ENCODE measurements at places on chromosomes 11 and 22.

DNA sequence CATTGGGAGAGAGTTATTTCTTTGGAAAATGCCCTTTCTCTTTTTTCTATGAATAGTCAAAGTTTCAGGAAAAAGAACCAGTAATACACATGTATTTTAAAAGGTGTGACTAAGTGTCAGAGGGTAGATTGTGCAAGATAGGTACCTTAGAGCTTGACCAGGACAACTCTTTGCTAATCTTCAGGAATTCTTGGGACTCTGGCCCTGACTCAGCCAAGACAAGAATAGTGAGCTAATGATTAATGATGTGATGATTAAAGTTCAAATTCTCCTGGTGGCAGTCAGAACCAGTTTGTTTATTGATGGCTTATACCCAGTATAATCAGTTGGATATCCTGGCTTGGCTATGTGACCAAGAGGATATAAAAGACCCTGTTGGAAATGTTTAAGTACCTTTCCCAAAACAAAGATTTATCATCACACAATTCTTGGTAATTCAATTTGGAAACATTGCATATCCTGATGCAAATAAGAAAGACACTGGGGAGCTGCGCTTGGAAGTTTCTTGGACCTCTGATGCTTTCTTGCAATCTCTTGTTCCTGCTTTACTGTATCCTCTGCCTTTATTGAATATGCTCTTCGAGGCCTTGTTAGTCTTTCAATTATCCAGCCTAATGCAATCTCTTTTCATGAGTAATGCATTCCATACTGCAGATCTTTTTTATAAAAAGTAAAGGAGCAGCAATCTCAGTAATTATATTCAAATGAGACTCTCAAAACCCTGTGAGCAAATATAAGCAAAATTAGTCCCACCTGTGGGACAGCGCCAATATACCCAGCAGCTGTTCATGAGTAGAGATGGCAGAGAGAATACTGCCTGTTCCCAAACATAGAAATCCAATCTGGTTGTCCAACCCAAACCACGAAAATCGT lies 48.0 kb upstream of the CEP126 start:
- DNase-seq: no peak

- DNase-seq: no peak
Measured at GRCh38 chr11:103890654-103891053, 145.8 kb upstream of the DDI1 start.

DNA sequence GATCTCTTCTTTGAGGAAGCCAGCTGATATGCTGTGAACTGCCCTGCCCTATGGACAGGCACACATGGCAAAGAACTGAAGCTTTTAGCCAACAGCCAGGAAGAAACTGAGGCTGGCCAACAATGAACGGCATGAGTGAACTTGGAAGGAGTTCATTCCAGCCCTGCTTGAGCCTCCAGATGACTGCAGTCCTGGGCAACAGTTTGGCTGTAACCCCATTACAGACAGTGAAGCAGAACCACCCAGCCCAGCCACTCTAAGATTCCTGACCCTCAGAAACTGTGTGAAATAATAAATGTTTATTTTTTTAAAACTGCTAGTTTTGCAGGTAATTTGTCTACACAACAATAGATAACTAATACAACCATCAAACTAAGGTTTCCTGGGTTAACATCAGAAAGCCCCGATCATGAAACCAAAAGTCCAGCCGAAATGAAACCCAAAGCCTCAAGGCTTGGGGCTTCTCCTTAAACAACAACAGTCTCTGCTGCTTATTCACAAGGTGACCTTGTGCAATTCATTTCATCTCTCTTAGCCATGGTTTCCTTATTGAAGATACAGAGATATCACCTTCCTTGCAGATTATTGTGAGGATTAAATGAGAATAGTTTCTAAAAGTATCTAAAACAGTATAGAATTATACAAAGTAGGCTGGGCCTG lies 31.4 kb downstream of the PAK1 start:
- no peak for DNase-seq

DNA sequence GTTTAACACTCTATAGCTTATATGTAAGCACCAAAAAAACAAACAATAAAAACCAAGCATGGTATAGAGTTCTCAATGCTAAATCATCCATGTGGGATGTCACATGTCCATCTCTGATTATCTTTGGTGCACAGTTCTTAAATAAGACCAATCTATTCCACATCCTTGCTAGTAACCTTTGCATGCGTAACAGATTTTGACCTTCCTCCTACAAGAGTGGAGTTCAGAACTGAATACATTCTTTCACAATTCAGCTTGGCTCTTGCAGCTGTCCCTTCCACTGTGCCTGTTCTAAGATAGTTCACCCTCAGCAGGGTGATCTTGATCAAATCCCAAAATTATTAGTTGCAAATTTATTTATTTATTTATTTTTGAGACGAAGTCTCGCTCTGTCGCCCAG lies 21.1 kb downstream of the PRR14L start:
- DNase-seq: no peak

DNA sequence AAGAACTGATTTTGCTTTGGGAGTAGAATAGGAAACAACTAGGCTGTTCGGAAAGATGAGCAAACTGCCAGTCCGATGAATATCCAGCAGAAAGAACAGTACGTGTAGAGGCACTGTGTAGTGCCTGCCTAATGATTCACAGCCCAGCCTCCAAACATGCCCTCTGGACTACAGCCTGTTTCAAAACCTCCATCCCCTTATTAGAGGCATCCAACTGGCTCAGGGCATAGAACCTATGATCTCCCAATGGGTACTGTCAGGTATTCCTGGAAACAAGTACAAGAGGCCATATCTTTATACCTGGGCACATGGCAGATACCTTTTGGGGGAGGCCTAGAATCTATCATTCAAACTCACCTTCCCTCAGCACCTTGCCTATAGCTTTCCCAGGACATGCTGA lies 4.9 kb downstream of the RRP8 start:
- DNase-seq: no peak

DNA sequence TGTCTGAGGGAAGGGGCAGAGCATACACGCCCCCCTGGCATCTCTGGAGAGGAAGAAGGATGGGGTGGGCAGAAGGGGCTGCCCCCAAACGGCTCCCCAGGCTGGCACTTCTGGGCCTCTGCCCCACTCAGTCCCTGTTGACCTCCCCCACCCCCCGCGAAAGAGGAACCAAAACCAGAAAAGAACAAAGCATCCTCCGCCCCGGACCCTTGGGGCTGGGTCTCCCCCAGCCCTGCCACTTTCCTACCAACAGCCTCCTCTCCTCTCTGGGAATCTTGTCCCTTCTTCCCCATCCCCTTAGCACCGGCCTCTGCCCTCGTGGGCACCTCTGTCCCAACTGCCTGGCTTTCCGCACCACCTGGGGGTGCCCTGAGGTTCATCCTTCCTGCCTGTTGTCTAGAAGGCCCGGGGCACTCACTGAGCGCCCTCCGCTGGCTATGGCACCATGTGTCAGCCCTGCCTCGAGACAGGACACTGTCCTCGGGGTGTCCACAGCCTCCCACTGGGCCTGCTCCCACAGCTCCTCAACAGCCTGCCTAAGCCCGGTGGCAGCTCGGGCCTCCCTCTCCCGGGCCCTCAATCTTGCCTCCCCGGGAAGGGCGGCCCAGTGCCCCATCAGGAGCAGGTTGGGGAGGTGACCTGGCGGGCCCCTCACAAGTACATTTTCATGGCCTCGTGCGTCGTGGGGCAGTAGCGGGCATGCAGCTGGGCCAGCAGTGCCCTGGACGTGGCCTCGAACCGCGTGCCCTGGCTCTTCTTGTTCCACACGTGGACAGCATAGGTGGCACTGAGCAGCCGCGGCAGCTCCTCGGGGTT lies 28.2 kb downstream of the A4GALT start:
- no peak for DNase-seq

DNA sequence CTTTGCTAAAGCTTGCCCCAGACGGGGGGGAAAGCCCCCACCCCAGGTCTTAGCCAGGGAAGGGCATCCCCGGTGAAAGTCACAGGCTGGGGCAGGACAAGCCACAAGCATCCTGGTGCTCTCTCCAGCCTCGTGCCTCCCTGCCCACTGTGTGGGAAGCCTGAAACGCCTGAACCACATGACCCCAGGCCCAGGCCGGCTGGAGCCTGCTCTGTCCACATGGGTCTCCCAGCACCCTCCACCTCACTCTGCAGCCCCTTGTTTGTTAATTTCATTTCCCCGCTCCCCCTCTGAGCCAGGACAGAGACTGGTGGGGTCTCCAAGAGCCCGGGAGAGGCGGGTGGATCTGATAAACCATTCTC lies 58.3 kb upstream of the TCF20 start:
- no peak for DNase-seq

DNA sequence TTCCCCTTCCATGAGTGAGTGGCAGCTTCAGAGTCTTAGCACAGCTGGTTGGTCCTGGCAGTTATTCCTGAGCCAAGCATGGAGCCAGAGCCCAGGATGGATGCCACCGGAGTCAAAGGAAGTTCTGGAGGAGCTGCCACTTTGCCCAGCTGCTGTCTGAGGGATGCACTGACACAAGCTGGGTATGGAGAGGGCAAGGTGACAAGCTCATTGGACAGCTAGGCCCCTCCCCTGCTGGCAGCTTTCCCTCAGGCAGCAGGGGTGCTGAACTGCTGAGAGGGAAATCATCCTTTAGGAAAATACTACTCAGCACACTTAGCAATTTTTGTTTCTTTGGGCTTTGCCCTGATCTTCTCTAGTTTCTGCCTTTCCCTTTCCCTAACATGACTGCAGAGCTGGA lies 99.3 kb upstream of the SESN3 start:
- no peak for DNase-seq

DNA sequence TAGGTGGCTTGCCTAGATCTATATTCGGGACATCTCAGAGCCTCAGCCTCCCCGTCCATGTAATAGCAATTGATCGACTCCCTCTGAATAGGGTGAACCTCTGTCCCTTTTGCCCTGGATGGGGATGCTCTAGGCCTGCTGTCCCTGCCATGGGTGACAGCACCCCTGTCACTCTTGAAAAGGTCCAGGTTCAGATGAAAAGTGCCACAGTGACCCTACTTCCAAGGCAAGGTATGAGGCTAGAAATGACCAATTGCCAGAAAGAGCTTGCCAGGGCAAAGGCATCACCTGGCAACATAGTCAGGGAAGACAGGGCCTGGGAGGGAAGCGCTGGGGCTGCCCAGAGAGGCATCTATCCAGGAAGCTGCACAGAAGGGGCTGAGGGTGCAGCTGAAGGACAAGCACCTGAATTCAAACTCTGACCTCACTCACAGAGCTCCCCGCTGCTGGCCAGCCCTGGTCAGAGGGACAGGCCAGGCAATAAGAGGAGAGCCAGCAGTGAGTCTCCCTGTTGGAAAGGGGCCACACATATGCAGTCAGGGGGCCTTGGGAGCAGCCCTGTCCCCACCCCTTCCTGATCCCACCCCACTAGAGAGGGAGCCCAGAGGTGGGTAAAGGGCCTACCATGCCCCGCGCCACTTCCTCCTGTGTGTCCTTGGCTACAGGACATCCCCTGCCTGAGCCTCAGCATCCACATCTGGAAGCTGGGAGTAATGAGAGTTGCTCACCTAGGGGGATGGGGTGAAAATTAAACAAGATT lies 9.0 kb upstream of the APOBEC3A start:
- no peak for DNase-seq

GRCh38 chr11:33016654-33017053 lies 976 bp downstream of the DEPDC7 start:
- no peak for DNase-seq

DNA sequence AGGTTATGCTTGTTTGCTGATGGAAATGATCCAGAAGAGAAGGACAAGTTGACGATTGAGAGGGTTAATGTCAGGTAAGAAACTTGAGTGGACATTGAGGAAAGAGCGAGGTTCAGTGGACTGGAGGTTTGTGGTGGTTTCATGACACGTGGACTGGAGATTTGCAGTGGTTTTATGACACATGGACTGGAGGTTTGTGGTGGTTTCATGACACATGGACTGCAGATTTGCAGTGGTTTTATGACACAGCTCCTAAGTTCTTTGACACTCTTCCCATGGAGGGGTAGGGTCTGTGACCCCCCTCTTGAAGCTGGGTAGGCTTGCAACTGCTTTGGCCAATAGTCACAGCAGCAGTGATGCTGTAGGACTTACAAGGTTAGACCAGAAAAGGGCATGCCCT lies 5.4 kb upstream of the MAPK8IP2 start:
- DNase-seq: no peak

DNA sequence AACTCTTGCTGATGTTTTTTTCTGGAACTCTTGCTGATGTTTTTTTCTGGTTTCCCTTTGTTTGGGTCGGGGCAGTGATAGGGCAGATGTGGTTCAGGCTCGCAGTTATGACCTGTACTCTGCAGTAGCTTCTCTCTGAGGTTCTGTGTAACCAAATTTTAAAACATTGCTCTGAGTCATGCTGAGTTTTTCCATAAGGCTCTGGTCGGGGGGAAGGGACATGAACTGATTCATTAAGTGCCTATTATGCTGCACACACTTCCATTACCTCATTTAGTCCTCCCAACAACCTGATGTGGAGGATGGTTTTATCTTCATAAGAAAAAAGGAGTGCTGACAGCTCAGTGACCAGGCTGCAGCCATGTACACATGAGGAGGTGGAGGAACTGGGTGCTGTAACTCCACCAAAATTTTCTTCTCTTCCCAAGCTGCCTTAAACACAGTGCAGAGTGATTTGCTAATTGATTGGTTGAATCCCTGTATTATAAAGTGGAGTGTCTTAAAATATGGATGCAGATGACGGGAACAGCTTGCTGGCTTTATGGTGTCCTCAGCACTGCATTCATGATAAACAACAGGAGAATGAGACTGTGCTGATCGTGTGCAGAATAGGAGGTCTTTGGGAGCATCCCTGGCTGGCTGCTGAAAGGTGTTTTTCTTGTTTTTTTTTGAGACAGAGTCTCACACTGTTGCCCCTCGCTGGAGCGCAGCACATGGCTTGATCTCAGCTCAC lies 19.1 kb downstream of the TNRC6B start:
- DNase-seq: no peak

DNA sequence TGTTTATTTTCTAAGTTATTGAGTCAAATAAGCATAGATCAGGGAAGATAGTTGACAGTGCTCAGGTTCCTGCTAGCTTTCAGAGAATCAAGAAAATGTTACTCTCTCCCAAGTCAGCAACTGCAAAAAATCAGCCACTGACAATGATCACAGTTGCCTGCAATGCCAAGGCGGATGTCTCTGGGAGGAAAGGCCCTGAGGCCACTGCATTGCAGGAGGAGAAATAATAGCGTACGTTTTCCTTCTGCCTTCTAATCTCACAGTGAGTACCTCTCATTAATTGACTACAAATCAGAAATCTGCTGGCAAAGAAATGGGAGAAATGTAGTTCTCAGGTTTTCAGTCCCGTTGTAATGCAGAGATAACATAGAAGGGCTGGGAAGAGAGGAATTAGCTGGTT lies 54.0 kb upstream of the SPON1 start:
- DNase-seq: no peak

GRCh38 chr11:1118755-1119603 lies 38.8 kb upstream of the MUC5AC start:
- DNase-seq: no peak

DNA sequence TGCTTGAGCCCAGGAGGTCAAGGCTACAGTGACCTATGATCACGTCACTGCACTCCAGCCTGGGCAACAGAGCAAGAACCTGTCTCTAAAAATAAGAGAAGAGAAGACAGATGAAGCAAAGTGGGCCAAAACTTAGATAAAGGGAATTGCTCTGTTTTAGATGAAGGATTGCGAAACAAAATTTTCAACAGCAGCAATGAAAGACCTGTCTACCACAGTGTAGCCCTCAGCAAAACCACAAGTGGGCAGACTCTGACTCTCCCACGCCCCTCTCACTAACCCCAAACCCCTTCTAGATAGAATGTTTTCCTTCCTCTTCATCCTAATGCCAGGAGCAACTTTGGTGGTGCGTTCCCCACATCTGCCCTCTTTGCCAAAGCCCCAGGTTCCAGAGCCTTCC lies 105.6 kb upstream of the ALDH3B2 start:
- no peak for DNase-seq

- no peak for DNase-seq
Measured at GRCh38 chr22:32206774-32207758, 2.2 kb upstream of the RFPL2 start.

Measured in NCI-H1694 (cell line).